ENCODE measurements at places on chromosomes 7 and 10.

DNA sequence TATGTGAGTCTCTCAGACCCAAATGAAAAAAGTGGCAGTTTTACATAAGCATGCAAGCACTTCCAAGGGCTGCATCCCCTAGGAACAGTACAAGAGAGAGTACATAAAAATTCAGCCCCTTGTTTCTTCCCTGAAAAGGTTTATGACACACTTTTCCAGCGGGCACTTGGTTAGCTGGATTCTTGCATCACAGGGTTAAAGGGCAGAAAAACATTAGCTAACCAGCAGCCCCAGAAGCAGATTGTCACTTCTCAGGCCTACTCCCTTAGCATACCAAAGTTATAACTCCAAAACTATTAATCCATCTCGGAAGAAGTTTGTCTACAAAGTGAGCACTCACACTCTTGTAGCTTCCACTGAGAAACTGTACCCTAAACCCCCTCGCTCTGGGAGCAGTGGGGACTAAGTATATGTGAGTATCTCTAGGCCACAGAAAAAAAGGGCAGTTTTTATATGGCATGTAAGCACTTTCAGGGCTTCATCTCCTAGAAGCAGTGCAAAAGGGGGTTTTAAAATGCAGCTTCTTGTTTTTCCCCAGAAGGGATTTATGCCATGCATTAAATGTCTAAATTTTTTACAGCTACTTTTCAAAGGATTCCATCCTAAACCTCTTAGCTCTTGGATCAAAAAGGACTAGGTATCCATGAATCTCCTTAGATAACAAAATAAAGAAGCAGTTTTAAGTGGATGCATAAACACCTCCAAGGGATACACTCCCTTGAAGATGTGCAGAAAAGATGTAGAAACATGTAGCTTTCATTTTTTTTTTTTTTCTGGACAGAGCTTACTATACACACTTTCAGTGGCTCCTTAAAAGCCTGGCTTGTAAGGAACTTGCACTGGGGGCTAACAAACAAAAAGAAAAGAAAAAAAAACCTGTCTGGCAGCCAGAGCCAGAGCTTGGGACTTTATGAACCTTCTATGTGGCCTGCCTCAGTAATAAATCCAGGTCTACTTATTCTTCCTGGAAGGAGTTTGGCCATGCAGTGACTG lies 956.7 kb downstream of the CCSER2 start:
- DNase-seq: no peak

GRCh38 chr10:94334857-94335256 lies 27.9 kb downstream of the NOC3L start:
- DNase-seq: no peak

DNA sequence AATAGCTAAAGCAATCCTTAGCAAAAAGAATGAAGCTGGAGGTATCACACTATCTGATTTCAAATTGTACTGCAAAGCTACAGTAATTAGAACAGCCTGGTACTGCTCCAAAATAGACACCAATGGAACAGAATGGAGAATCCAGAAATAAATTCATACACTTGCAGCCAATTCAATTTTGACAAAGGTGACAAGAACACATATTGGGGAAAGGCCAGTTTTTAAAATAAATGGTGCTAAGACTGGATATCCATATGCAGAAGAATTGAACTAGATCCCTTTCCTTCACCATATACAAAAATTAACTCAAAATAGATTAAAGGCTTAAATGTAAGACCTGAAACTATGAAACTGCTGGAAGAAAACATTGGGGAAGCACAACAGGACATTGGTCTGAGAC lies 748.5 kb downstream of the DNAJB9 start:
- no peak for DNase-seq

GRCh38 chr10:103692952-103693811 lies 162.2 kb downstream of the SH3PXD2A start:
- no peak for DNase-seq

All from kidney glomerular epithelial cell (primary cell).